Activated CD4-positive, alpha-beta T cell treated with anti-CD3 and anti-CD28 coated beads, Interleukin-2, amount 50 U/mL, for 24 hours (primary cell): ENCODE measurements at places on chromosomes 2 and 18.

GRCh38 chr2:74481431-74481830, 1.4 kb downstream of the CCDC142 start:
- DNase-seq: no peak

DNA sequence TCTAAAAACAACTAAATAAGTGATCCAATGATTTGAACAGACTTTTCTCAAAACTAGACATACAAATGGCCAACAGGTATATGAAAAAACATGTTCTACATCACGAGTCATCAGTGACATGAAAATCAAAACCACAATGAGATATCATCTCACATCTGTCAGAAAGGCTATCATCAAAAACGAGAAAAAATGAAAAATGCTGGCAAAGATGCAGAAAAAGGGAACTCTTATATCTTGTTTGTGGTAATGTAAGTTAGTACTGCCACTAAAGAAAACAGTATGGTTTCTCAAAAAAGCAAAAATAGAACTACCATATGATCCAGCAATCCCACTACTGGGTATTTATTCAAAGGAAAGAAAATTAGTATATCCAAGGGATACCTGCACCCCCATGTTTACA, 255.3 kb upstream of the FBXO11 start:
- DNase-seq: no peak

DNA sequence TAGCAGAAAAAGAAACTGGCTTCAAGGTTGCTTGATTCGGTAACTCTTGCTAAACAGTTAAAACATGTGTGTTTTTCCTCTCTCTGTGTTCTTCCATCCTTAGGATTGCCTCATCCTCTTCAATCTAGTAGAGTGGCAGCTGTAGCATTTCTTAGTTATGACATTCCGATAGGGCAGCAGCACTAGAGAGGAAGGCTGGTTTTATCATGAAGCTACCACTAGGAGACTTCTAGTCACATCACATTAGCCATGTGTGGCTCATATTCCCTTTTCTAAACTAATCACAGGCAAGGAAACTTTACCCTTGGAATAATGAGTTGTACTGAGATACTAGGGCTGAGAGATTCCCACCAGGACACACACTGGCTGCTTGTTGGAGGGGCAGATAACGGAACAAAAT, 187.6 kb downstream of the DOK6 start:
- DNase-seq: no peak

DNA sequence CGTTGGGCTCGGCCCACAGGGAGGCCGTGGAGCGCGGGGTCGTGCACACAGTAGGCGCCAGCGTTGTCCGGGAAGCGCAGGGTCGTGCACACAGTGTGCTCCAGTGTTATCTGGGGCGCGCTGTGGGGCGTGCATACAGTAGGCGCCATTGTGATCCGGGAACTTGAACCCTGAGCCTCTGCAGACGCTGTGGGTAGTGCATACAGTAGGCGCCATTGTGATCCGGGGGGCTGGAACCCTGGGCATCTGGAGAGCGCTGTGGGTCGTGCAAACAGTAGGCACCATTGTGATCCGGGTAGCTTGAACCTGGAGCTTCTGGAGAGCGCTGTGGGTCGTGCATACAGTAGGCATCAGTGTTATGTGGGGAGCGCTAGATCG, 793 bp downstream of the ZNF236 start:
- DNase-seq: no peak

- DNase-seq: no peak
These were observed 115.4 kb upstream of the PKDCC start for GRCh38 chr2:41932241-41933045.

GRCh38 chr2:222024932-222025880, 273.6 kb downstream of the PAX3 start:
- DNase-seq: no peak

GRCh38 chr2:25050128-25050527, 8.3 kb downstream of the EFR3B start:
- DNase-seq: no peak

GRCh38 chr18:73944715-73945114, 202.9 kb downstream of the FBXO15 start:
- DNase-seq: no peak

- no peak for DNase-seq
These were observed 25.1 kb downstream of the TTC39C start for GRCh38 chr18:24039671-24040070.

DNA sequence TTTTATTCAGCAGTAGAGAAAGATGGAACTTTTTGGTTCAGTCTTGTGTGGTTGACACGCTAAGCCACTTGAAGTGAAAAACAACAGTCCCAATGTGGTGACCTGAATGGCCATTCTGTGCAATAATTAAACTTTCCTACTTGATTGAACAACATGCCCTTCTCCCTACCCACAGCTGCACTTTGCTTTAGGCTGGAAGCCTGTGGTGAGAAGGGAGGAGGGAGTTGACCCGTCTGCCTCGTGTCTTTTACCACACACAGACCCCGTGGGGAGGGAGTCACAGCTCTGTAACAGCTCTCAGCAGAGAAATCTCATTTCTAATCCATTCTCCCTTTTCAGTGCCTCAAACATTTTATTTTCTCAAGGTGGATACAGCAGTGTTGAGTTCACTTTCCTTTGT, 138.2 kb upstream of the PKDCC start:
- DNase-seq: no peak

- DNase-seq: no peak
These were observed 105.7 kb upstream of the GAREM1 start for GRCh38 chr18:32576296-32576916.

GRCh38 chr2:196086517-196087368, 18.1 kb upstream of the DNAH7 start:
- no peak for DNase-seq

GRCh38 chr2:18975506-18976167, 382.8 kb downstream of the OSR1 start:
- DNase-seq: no peak

- no peak for DNase-seq
These were observed 50.4 kb downstream of the MFSD6 start for GRCh38 chr2:190458352-190459107.

- no peak for DNase-seq
These were observed 10.6 kb downstream of the CYP26B1 start for GRCh38 chr2:72136933-72137497.

- no peak for DNase-seq
These were observed 20.5 kb downstream of the SLC3A1 start for GRCh38 chr2:44295633-44296359.

DNA sequence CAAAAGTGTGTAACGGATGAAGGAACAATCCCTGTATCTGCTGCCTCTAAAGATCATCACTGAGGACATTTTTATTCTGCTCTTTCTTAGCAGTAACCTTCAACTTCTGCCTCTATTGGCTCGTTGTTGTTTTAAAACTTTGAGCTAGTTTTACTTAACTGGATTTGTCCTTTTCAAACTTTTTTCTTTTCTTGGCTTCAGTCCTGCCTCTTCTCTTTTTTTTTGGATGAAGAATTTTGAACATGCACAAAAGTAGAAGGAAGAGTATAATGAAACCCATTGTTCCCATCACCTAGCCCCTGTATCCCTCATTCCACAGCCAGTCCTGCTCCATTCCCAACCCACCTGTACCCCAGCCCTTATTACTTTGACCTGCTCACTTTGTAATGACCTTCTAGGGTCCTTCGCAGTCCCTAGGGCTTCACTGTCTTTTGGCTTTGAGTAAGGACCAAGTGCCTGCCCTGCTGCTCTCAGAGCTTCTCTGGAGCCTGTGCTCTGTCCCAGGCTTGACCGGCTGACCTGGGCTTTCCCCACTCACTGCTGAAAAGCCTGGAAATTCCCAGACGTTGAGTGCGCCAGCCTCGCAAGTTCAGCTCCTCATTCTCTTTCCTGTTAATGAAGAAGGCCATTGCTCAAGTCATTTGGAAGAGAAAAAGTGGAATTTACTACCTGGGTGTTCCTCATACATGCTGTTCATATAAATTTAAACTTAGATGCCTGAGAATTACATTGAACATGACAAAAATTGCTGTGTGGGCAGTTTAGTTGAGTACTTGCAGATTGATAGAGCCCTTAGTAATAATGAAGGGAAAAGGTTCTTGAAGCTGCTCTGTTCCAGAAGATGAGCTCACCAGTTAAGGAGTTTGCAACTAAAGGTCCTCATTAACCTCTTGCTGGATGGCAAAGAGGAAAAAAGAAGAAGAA, 149.3 kb upstream of the ALPP start:
- DNase-seq: no peak

GRCh38 chr2:190908532-190908931, 27.9 kb downstream of the GLS start:
- no peak for DNase-seq

DNA sequence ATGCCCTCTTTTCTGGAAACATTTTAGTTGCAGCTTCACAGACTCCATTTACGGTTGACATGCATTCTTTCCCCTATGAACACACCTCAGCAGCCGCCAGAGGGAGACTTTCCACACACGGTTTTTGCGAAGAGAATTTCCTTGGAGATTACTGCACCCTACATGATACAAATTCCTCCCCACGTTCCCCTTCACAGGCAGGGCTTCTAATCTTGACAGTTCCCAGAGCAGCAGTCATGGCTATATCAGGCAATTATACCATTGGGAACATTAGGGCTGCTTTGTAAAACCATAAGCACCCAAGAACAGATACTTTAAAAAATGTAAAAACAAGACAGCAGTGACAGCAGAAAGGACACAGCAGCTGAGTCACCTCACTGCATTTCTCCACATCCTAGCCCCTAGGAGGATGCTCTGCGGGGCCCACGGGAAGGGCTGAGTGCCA, 253.8 kb downstream of the TGIF1 start:
- no peak for DNase-seq

DNA sequence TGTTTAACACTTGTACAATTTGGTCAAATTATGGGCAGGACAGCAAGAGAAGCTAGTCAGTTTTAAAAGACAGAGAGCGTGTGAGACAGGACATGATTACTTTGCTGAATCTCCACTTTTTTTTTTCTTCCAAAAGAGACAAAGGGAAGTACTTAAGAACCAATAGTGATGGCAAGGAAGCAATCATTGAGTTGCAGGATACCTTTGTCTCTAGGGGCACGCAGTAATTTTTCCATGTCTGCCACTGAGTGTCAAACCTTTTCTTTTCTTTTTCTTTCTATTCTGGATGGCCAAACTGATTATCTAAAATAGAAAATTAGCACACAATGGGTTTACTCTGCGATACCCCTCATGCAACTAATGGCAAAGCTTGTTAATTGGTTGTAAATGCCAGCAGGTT, 533.0 kb downstream of the PLCL1 start:
- no peak for DNase-seq

GRCh38 chr2:42931146-42931817, 138.9 kb upstream of the HAAO start:
- no peak for DNase-seq

GRCh38 chr2:234986876-234987720, 35.3 kb downstream of the SH3BP4 start:
- no peak for DNase-seq

GRCh38 chr2:74009577-74009976, 24.9 kb downstream of the TET3 start:
- DNase-seq: no peak

- DNase-seq: no peak
These were observed 16.9 kb upstream of the RGPD4 start for GRCh38 chr2:107809835-107810234.

- no peak for DNase-seq
These were observed 21.2 kb downstream of the MPHOSPH10 start for GRCh38 chr2:71151620-71152019.

DNA sequence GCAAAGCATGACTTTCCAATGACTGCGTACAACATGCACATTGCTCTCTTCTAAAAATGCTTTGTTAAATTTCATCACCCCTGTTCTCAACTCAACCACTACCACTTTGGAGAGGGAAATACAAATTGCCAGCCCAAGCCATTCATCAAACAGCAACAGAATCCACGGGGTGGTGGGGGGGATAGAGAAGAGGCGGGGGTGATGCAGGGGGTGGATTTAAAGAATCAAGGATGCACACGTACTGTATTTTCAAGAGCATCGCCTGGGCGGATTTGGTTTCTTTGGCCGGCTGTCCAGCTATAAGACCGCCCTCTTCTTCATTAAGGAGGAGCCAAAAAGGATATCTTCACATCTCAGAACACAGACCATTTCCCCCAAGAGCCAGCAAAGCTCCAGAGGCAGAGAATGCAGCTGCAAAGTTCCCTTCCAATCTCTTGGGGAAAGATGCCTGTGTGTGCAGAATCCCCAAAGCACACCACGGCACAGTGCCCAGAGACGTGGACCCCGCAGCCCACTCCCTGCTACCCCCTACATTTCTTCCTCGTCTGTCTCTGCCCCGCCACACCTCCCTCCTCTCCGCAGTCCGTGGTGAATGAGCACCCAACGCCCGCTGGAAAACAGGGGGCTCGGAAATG, 977 bp downstream of the SLC8A1 start:
- no peak for DNase-seq

- no peak for DNase-seq
These were observed 3.0 kb downstream of the HPCAL1 start for GRCh38 chr2:10305715-10306114.

DNA sequence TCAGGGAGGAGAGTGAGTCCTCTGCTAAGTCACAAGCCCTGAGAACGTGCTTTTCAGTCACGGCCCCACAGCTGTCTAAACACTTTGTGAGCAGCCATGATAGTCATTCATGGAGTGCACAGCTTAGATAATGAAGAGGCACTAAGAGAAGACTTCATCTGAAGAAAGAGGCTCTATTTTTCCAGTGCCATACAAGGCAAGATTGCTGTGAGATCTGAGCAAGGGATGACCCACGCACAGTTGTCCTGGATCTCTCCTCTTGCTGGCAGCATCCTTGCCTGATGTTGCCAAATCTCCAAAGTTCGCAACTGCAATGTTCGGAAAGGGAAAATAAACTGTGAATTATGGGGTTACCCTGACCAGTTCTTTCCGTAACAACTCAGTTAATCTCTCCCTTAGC, 418.7 kb downstream of the MEIS1 start:
- no peak for DNase-seq

- no peak for DNase-seq
These were observed 6.1 kb downstream of the ADCY3 start for GRCh38 chr2:24913911-24914310.

DNA sequence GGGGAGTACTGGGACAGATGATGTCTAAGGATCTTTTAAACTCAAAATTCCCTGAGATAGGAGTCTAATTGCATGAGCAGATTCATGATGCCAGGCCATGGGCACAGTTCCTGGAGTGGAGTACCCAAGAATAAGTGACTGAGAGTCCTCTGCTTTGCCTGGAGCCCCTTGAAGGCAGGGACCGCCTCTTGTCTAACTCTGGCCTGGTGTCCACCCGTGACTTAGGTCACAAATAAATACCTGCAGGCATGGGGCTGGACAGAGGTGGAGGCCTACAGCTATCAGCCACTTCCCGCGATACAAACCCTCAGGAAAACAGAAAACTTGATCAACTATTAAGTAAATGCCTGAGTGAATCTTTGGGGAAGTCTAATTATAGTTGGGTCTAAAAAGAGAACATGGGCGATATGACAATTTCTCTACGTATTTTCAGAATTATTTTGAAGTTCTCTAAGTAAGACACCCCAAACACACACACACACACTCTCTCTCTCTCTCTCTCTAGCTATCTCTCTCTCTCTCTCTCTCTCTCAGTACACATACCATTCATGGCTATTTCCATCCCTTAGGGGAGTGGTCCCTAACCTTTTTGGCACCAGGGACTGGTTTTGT, 1.8 kb upstream of the WIPF1 start:
- no peak for DNase-seq

- DNase-seq: no peak
These were observed 238.3 kb downstream of the CLIP4 start for GRCh38 chr2:29353403-29353991.
